ENCODE measurements at places on chromosomes 12 and 14.

DNA sequence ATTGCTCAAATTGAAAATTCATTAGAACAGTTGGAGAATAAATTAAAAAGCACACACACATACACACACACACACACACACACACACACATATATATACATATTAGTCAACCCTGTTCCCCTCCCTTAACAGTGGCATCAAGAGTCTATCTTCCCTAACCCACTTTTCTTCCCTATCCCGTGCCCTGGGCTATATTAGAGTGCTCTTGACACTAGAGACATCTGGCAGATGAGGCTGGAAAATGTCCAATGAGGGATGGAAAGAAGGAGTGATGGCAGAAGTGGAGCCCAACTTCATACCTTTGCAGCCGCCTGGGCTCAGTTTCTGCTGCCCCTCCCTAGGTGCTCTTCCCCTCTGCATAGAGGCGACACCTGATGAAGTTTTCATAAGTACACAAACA is 172.4 kb upstream of the NUDT4 start:
- no peak for DNase-seq

GRCh38 chr14:53890611-53891101 is 66.0 kb downstream of the BMP4 start:
- no peak for DNase-seq

DNA sequence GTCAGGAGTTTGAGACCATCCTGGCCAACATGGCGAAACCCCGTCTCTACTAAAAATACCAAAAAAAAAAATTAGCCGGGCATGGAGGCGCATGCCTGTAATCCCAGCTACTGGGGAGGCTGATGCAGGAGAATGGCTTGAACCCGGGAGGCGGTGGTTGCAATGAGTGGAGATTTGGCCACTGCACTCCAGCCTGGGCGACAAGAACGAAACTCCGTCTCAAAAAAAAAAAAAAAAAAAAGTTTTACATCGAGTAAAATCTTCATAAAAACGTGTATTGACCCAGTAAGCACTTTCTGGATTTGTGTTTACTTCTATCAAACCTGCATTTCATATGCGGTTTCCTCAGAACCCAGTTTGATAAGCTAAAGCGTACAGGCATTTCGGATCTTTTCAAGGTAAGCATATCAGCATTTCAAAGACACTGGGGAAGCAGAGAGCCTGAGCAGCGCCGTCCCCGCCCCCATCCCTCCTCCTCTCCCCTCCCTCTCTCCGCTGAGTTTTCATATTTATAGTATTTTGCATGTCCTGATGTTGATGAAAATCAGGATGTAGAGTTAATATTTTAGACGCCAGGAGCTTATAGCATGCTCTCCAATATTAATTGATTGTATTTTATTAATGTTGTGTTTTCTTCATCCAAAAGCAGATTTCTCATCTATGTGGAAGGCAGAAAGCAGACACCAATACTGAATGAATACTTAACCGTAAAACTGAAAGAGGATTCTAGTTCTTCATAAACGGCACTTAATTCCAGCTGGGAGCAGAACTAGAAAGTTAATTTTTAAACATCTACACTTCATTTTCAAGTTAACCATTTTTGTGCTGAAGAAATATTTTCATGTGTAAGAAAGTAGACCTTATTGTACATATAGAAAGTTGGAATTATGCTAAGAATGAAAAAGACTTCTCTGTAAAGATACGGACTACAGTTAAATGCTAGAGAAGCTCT is 9.2 kb upstream of the HIP1R start:
- no peak for DNase-seq

GRCh38 chr14:105884808-105885281 is 358.5 kb downstream of the TMEM121 start:
- DNase-seq: no peak

- DNase-seq: no peak
Measured at GRCh38 chr14:68135566-68135965, 316.0 kb downstream of the RAD51B start.

DNA sequence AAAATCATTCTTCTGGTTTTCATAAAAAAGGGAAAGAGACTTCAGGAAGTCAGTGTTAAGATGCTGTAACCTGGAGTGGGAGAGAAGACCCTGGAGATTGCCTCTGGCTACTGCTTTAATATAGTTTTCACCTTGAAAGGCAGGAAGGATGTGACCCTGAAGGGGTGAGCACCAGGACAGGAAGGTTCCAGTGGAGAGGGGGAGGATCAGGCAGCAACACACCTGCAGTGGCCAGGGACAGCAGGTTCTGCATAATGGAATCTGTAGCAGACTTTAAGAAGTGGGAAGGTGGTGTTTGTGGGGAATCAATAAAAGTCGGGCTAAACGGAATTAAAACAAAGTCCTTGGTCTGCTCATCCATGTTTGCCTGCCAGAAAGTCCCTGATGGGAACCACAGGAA is 6.3 kb upstream of the HEATR5A start:
- DNase-seq: no peak
